ENCODE measurements at places on chromosomes 1 and 21. TPM values are rescaled to one million over a fixed set of nuclear protein-coding genes. Genes with fewer than 3 reads are reported as not detected.
A peak's percentile ranks its signal among the peaks of the same experiment; 100 is the strongest.

DNA sequence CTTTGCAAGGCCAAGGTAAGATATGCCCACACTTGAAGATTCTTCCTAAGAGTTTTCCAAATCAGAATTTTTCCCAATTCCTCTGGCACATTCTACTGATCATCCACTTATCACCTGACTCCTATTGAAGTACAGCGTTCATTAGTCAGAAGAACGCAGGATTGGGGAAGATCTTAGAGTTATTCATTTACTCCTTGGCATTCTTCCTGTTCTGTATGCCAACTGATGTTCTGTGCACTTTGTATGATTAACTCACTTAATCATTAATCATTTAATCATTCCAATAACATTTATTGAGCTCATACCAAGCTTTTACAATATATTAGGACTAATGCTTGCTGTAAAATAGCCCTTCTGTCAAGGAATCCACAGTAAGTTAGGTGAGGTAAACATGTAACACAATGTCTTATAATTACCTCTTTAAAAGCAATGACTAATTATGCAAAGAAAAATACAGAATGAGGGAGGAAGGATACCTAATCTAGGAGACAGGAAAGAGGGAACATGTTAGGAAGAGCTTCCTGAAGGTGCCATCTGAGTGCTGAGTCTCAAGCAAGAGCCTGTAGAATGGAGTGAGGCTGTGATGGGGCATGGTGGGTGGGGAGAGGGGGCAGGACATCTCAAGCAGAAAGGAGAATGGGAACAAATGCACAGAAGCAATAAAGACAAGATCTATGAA is 71.1 kb upstream of the DPT start:
- no peaks in the 10 kb centered on the region for H3K27me3 ChIP-seq
- no peak for DNase-seq
- no peaks in the 10 kb centered on the region for H3K36me3 ChIP-seq
- no peak overlapping the region for H3K27ac ChIP-seq
- H3K4me1 ChIP-seq = no peaks in the 10 kb centered on the region

DNA sequence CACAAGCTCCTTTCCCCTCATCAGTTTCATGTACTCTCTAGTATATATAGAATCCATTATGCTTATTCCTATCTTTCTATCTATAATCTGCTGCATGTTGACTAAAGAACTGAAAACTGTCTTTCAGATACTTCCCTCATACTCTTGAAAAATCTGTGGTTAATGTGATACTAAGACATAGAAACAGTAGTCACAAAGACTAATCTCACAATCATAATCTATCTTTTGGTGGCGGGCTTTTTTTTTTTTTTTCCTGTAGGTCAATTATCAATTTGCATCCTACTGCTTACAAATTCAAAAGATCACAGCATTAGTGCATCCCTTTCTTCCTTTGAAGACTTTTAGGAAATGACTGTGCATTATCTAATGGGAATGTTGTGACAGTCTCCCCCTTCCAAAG is 4.7 kb downstream of the UBR4 start:
- H3K27ac ChIP-seq = peak overlapping the region; percentile 94
- DNase-seq = no peak
- peaks cover 39% of the 10 kb centered on the region for H3K4me1 ChIP-seq
- H3K36me3 ChIP-seq = no peaks in the 10 kb centered on the region
- H3K4me3 ChIP-seq = no peak overlapping the region
- H3K27me3 ChIP-seq = no peaks in the 10 kb centered on the region

DNA sequence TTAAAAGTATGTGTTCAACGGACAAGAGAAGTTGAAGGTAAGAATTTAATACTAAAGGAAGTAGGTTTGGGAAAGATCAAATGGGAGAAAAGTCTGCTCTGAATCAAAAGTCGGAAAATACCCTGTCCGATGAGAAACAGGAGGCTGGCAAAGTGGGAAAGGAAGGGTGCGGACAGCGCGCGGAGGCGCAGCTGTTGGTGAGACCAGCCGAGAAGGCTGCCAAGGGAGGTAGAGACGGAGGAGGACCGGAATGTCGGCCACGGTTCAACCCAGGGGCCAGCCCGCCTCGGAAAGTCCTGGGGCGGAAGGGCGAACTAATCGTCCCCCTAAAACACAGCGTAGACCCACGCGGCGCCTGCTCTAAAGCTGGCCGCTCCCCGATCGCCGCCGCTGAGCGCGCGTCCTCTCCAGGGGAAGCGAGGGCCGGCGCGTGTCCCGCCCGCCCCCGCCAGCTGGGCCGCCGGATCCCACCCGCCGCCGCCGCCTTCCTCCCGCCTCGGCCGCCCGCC is 639 bp upstream of the SPATA1 start:
- peak overlapping the region; percentile 80 for H3K4me3 ChIP-seq
- H3K27me3 ChIP-seq = no peaks in the 10 kb centered on the region
- no peaks in the 10 kb centered on the region for H3K36me3 ChIP-seq
- DNase-seq = no peak
- peak overlapping the region; percentile 97 for H3K27ac ChIP-seq

DNA sequence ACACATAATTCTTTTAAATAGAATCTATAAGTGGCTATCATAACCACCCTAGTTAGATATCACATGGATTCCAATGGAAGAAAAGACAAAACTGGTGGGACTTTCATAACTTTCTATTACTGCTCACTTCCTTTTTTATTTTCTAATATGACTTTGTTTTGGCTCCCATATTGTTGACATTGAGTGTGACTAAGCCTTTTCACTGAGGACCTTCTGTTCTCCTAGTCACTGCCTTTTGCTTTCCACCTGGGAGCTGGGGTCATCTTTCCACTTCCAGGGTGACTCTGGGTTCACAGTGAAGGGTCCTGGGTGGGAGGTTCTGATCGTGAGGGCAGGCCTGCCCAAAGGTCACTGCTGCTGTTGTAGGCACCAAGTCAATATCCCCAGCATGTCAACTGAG is 275.8 kb downstream of the TGFB2 start:
- no peaks in the 10 kb centered on the region for H3K4me1 ChIP-seq
- no peak overlapping the region for H3K4me3 ChIP-seq
- H3K27me3 ChIP-seq = no peaks in the 10 kb centered on the region
- no peaks in the 10 kb centered on the region for H3K36me3 ChIP-seq

DNA sequence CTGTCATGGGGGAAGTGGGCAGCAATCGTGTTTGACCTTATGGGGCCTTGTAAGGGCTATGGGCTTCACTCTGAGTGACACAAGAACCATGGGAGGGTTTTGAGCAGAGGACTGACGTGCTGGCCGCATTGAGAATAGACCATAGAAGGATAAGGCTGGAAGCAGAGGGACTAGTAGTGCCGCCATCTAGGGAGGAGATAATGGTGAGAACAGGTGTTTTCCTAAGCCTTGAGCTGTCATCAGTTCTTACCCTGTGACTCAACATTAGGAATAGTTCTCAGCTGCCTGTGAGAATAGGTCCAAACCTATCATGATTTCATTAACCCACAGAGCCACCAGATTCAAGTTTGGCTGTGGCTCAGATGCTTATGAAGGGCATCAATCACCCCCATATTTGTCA is 228.5 kb downstream of the CACNA1E start:
- H3K36me3 ChIP-seq = no peaks in the 10 kb centered on the region
- DNase-seq = no peak
- H3K27me3 ChIP-seq = no peaks in the 10 kb centered on the region
- H3K4me1 ChIP-seq = no peaks in the 10 kb centered on the region

GRCh38 chr1:212920896-212921295 is 29.4 kb upstream of the VASH2 start:
- H3K27me3 ChIP-seq = no peaks in the 10 kb centered on the region
- no peak overlapping the region for H3K4me3 ChIP-seq
- H3K4me1 ChIP-seq = peaks cover 9% of the 10 kb centered on the region
- no peak overlapping the region for H3K27ac ChIP-seq
- DNase-seq = no peak
- H3K36me3 ChIP-seq = no peaks in the 10 kb centered on the region

DNA sequence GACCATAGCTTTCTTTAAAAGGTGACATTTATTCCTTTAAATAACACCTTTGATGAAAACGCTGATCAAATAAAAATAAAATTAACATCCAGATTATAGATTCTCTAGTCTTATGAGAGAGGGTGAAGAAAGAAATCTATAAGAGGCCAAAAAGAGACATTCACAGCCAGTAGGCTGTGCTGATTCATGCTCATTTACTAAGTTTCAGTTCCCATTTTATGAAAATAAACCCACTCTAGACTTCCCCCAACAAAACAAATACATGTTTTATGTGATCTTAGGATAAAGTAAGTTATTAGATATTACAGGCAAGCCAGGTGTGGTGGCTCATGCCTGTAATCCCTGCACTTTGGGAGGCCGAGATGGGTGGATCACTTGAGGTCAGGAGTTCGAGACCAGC is 21.1 kb downstream of the ESRRG start:
- no peak for DNase-seq
- H3K27ac ChIP-seq = no peak overlapping the region

- peaks cover 10% of the 10 kb centered on the region for H3K4me1 ChIP-seq
- DNase-seq = no peak
- H3K36me3 ChIP-seq = no peaks in the 10 kb centered on the region
- peaks cover 11% of the 10 kb centered on the region for H3K27me3 ChIP-seq
- no peak overlapping the region for H3K4me3 ChIP-seq
- H3K27ac ChIP-seq = no peak overlapping the region
Measured at GRCh38 chr21:31879241-31879650, 6.4 kb downstream of the HUNK start.

- no peak overlapping the region for H3K4me3 ChIP-seq
- H3K36me3 ChIP-seq = no peaks in the 10 kb centered on the region
- no peak for DNase-seq
- no peaks in the 10 kb centered on the region for H3K4me1 ChIP-seq
- H3K27ac ChIP-seq = no peak overlapping the region
Measured at GRCh38 chr1:87644579-87645190, 316.0 kb downstream of the LMO4 start.

- H3K4me1 ChIP-seq = no peaks in the 10 kb centered on the region
- H3K27me3 ChIP-seq = no peaks in the 10 kb centered on the region
- no peaks in the 10 kb centered on the region for H3K36me3 ChIP-seq
- no peak for DNase-seq
Measured at GRCh38 chr1:118247593-118247992, 62.6 kb upstream of the SPAG17 start.

DNA sequence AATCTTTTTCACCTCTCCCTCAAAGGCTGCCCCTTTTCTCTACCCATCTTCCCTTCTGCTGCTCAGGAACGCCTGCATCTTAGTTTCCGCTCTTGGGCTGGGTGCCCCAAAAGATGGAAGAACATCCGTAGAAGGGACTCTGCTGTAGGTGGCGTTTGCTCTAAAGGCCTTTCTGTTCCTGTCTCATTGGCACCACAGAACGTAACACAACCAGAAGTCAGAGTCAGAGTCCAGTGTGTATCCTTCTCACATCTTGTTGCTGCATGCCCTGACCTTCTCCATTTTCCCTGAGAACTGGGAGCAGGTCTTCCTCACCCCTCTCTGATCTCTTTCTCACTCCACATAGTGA is 103.3 kb downstream of the RNF220 start:
- H3K27ac ChIP-seq = no peak overlapping the region
- DNase-seq = no peak
- H3K36me3 ChIP-seq = no peaks in the 10 kb centered on the region
- H3K27me3 ChIP-seq = peaks cover 30% of the 10 kb centered on the region

DNA sequence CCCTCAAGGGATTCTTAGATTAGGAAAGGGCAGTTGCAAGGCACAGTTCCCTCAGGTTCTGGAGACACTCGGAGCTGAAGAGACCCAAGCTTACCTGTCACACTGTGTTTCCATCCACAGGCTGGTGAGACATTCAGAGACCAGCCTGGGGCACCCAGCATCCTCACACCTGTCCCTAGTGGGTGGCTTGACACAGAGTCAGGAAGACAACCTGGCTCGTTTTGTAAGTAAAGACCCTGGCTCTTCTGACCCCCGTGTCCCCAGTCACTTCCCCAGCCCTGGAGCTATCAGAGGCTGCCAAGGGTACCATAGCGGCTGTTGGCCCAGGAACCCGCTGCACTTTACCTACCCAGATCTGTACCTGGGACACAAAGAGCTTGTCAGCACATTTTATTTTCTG is 409.8 kb downstream of the MATN1 start:
- no peak overlapping the region for H3K27ac ChIP-seq
- no peaks in the 10 kb centered on the region for H3K4me1 ChIP-seq
- H3K4me3 ChIP-seq = no peak overlapping the region
- peaks cover 26% of the 10 kb centered on the region for H3K27me3 ChIP-seq
- DNase-seq = no peak

GRCh38 chr1:231792634-231793033 is 166.0 kb downstream of the DISC1 start:
- no peak for DNase-seq
- H3K27ac ChIP-seq = no peak overlapping the region
- H3K4me3 ChIP-seq = no peak overlapping the region
- no peaks in the 10 kb centered on the region for H3K36me3 ChIP-seq

DNA sequence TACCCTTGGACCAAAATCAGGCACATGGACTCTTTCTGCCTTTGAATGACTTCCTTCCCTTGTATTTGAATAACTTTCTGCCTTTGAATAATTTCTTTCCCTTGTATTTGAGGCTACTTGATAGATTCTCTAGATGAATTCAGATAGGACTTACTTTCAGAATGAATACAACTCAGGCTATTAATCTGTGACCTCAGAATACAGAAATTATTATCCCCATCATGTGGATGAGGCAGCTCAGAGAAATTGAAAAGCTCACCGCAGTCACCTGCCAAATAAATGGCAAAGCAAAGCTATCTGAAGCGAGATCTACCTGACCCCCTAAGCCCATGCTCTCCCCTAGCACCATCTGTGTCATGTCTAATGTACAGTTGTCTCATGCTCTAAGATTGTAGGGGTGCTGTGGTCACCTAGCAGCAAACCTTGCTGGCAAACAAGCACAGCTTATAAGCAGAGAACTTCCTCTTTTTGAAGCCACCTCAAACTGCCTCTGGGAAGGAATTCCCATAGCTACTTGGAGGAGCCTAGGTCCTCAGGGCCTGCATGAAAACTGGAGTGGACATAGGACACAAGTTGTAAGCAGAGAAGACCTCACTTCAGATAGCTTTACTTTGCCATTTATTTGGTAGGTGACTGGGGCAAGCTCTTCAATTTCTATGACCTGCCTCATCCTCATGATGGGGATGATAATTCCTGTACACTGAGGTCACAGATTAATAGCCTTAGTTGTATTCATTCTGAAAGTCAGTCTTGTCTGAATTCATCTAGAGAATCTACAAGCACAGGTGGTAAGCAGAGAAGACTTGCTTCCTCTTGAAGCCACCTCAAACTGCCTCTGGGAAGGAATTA is 66.1 kb downstream of the FASLG start:
- DNase-seq = no peak
- H3K4me3 ChIP-seq = no peak overlapping the region
- H3K27ac ChIP-seq = no peak overlapping the region
- H3K36me3 ChIP-seq = no peaks in the 10 kb centered on the region
- H3K4me1 ChIP-seq = no peaks in the 10 kb centered on the region
- no peaks in the 10 kb centered on the region for H3K27me3 ChIP-seq

The HNRNPCL2 gene
- total RNA-seq = not detected

The SPATA45 gene
- not detected for total RNA-seq

The RHBDL2 gene
- 3.7 TPM for total RNA-seq

The PTPRU gene
- total RNA-seq = 6.5 TPM

The FAM3B gene
- total RNA-seq = 2.4 TPM

The FRRS1 gene
- total RNA-seq = 3.0 TPM

The FABP3 gene
- 7.6 TPM for total RNA-seq

The CACNA1S gene
- not detected for total RNA-seq

Data from transverse colon (tissue), 4 donors.